ENCODE measurements at places on chromosomes 16 and 17.
A peak's percentile ranks its signal among the peaks of the same experiment; 100 is the strongest.

DNA sequence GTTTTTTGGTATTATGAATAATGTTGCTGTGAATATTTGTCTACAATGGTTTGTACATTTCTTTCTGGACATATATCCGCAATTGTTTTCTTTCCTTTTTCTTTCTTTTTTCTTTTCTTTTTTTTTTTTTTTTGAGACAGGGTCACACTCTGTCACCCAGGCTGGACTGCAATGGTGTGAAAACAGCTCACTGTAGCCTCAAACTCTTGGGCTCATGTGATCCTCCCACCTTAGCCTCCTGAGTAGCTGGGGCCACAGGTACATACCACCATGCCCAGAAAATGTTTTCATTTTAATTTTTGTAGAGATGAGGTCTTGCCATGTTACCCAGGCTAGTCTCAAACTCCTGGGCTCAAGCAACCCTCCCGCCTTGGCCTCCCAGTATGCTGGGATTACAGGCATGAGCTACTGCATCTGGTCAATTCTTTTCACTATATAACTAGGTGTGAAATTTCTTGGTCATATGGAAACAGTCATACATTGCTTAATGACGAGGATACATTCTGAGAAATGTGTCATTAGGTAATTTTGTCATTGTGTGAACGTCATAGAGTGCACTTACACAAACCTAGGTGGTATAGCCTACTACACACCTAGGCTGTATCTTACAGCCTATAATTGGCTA lies 15.2 kb downstream of the IL21R start:
- DNase-seq: no peak

- no peak for DNase-seq
These were observed 23.8 kb downstream of the ENGASE start for GRCh38 chr17:79098282-79098867.

- no peak for DNase-seq
These were observed 896 bp upstream of the MYLK3 start for GRCh38 chr16:46748775-46749705.

DNA sequence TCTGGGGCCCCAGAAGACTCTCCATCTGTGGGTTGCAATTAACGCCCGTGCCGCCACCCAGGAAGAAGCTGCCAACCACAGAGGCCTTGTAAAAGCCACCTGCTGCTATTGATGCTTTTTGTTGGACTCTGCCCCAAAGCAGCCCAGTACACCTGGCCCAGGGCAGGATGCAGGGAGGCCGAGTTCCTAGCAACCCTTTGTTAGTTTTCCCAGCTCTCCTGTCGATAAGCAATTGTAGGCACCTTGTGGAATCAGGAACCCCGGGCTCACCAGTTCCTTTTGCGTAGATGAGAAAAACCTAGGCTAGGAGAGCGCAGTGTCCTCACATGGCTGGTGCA lies 103.3 kb downstream of the ABCC6 start:
- peak; percentile 38 for DNase-seq

DNA sequence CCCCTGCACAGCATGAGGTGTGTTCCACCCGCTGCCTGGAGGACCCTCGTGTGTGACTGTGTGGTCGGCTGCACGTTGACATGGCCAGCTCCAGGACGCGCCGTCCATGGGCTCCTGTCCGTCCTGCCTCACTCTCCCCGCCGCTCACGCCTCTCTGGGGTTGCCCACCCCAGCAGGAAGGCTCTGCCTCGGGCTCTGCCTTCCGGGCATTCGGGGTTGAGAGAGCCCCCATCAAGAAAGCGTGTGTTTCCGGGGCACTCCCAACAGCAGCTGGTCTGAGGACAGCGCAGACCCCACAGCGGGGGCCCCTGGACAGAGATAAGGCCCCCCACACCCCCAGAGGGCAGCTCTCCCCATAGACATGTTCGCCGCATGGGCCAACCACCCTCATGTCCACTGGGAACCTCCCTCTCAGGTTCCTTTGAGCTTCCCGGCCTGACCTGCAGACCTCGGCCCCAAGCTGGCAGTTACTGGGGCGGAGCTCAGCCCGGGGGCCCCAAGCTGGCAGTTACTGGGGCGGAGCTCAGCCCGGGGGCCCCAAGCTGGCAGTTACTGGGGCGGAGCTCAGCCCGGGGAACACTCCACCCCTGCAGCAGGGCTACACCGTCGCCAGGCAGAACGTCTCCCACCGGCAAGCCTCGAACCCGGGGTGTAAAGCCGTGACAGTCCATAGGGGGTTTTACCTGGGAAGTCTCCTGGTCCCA lies 8.4 kb upstream of the PIEZO1 start:
- peak; percentile 57 for DNase-seq

- no peak for DNase-seq
These were observed 345.8 kb downstream of the SOX9 start for GRCh38 chr17:72466606-72467005.

- DNase-seq: no peak
These were observed 1.6 kb downstream of the FBXL20 start for GRCh38 chr17:39399791-39400190.

DNA sequence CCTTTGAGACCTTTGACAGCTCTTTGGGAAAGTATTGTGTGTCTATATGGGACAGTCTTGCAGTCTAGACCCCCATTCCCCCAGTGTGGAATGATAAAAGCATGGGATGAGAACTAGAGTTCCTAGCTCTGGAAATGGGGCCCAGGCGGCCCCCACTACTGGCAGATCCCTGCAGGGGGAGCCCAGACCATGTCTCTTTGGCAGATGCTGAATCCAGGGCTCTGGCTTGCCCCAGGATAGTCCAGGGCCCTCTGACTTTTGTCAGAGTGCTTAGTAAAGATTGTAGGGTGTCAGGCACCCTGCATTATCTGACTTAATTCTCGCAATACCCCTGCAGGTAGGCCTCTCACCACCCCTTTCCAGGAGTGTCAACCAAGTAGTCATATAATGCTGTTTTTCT lies 8.3 kb downstream of the ALKBH5 start:
- DNase-seq: no peak

GRCh38 chr16:11670171-11671131 lies 2.2 kb downstream of the SNN start:
- peak; percentile 44 for DNase-seq

DNA sequence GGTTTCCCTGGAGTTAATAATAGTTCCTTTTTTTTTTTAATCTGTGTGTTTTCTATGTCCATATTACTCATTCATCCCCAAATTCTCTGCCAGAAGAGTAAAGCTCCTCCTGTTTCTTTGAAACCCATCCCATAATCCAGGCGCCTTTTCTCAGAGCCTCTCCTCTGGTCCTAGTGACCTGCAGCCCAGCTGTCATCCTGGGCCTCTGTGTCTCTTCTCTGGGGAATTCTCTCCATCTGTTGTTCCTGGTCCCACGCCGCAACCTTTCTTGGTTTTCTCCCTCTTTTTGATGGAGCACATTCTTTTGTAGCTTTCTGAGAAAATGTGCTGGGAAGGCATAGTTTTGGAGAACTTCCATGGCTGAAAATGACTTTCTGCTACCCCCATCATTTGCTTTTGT lies 10.2 kb downstream of the KATNB1 start:
- no peak for DNase-seq

GRCh38 chr17:31095236-31096105 lies 694 bp downstream of the NF1 start:
- peak; percentile 65 for DNase-seq

- DNase-seq: no peak
These were observed 4.2 kb downstream of the PSKH1 start for GRCh38 chr16:67897231-67897630.

- no peak for DNase-seq
These were observed 95.5 kb upstream of the ZNF469 start for GRCh38 chr16:88287219-88287618.

DNA sequence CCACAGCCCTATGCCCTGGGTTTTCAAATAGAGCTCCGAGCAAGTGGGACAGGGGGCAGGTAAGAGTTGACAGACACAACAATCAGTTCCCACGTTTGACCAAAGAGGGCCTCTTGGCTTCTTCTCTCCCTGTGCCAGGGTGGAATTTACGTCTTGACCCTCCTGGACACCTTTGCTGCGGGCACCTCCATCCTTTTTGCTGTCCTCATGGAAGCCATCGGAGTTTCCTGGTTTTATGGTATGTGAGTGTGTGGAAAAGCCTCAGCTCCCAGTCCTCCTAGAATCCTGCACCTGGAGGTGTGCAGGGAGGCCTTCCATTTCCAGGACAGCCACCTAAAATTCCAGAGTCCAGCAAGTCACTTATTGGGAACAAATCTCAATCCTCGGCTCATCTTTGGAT lies 42.5 kb downstream of the SLC6A2 start:
- DNase-seq: no peak

GRCh38 chr16:25390761-25391160 lies 133.1 kb upstream of the ZKSCAN2 start:
- DNase-seq: no peak

DNA sequence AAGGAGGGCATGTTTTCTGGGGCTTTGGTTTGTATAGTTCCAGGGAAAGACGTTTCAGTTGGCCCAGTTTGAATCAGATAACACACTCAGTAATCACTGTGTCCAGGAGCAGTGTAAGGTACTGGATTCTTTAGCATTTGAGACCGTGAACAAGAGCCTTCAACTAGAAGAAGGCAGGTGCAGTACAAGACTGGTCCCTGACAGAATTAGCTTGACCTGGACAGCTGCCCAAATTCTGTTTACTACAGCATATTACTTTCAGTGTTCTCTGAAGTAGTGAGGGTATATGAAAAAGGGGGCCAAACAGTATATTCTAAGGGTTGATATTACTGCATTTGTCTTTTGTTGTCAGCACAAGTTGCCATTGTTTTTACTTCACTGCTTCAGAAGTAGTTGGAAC lies 81.3 kb downstream of the COX10 start:
- no peak for DNase-seq

DNA sequence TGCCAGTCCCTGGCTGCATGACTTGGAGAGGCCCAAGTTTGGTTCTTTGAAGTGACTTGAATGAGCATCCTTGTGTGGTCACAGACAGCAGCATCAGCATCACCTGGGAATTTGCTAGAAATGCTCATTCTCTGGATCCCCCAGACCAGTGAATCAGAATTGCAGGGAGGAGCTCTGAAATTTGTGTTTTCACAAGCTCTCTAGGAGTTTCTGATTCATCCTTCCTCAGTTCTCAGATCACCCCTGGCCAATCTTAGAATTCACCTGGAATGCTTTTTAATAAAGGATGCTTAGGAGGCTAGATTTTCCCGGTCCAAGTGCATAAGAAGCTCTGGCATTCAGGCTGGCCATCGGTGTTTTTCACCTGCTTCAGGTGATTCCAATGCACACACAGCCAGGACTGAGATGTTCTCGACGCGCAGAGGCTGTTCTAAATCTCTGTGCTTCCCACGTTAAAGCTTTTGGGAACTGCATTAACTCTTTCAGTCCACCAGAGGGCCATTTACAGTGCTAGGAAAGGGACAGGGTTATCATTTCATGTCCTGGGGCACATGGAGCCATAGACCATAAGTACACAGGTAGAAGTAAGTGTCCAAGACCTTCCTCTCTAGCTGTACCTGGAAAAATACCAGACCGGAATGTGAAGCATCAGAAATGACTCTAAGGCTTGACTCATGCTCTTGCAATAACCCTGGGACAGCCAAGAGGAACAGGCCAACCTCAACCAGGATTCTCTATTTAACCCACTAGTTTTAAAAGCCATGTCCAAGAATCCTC lies 85.7 kb upstream of the XYLT1 start:
- no peak for DNase-seq

GRCh38 chr17:68035131-68035522 lies 408 bp upstream of the KPNA2 start:
- peak; percentile 94 for DNase-seq

DNA sequence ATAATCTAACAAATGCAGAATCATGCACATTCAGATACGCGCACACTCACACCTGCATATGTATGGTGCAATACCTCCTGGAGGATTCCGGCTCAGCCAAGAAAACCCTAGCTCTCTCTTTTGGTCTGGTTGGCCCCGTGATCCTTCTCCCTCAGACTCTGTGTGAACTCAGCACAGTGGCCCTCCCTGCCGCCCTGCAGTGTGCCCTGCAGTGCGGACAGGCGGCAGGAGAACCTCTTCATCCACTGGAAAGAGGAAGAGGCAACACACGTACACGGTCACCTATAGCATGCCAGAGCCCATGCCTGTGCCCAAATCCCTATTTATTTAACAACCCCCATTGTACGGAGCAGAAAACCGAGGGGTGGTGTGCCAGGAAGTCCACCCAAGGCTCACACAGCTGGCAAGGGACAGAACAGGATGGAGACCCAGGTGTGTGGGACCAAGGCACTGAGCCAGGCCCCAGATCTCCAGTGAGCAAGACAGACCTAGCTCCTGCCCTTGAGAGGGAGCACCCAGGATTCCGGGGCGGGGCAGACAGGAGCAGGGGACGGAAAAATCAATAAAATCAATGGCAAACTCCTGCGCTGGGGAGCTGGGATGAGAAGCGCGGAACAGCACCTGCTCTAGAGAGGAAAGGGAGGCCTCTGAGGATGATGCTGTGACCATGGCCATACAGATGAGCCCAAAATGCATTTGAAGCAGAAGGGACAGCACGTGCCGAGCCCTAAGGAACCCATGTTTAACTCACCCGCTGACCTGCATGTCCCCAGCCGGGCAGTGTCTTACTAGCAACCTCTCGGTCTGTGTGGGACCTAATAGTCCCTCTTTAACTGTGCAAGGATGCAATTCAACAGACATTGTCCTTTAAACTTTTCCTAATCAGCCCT lies 54.7 kb upstream of the CIBAR2 start:
- peak; percentile 31 for DNase-seq

- no peak for DNase-seq
These were observed 392 bp downstream of the ZSCAN32 start for GRCh38 chr16:3400446-3400778.

GRCh38 chr17:49914096-49914490 lies 54.9 kb upstream of the DLX4 start:
- DNase-seq: no peak

DNA sequence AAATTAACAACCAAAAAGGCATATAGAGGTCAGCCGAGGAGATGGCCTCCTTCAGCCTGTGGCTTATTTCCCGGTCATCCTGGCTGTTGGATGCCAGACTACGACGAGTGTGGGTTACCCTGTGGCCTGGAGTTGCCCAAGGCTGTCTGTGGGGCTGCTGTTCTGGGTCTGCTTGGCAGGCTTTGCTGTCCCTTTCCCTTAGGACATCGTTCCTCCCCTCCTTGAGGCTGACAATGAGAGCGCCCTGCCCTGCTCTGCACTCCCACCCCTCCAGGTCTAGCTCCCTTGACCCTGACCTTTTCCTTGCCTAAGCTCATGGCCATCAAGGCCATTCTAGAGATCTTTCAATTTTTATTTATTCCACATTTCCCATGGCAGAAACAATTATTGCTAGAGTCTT lies 1.9 kb upstream of the CBFB start:
- no peak for DNase-seq

DNA sequence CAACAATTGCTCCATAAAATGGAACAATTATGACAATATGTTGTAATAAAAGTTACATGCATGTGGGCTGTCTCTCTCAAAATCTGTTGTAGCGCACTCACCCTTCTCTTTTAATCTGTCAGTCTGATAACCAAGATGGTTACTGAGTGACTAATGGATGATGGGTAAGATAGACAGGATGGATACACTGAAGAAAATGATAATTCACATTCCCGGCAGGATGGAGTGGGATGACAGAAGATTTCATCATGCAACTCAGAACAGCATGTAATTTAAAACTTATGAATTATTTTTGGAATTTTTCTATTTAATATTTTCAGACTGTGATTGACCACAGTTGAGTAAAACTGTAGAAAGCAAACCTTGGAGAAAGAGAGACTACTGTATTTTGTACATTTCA lies 30.5 kb downstream of the CDH13 start:
- DNase-seq: no peak
